Frontal cortex (tissue), 4 donors: ENCODE measurements at places on chromosomes 12 and 14. TPM values are rescaled to one million over a fixed set of nuclear protein-coding genes. Genes with fewer than 3 reads are reported as not detected.

GRCh38 chr12:110373025-110373424 lies 30.5 kb downstream of the ANAPC7 start:
- no peak for DNase-seq

DNA sequence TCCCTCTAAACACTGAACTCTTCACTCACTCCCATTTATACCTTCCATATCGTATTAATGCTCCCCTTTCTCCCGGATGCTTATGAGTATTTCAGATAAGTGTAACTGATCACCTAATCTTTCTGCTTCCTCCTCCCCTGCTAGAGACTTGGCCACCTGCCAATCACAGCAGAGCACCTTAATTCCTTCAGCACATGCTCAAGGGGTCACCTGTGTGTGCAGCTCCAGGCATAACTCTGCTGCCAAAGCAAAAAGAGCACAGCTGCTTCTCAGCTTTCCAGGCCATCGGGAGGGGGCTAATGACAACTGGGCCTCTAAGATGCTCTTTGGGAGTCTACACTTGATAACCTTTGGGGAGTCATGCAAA lies 106.9 kb upstream of the DYRK2 start:
- DNase-seq, result no peak

Gene NEMF
- total RNA-seq, result 132 TPM

DNA sequence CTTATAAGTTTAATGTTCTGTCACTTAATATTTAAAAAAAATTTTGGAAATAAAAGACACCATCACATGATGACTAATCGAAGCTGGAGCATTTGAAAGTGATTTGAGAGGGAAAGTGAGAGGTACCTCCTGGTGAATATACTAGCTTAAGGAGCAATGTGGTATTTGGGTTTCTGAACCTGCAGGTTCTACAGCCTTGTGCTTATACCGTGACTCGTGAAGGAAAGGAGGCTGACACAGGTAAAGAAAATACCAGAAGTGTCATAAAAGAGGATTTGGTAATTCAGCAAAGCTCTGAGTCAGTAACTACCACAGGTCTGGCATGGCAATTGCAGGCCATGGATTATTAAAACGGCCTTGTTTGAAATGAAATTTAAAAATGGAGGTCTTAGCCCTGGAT lies 151.0 kb downstream of the SLC38A4 start:
- no peak for DNase-seq

Gene SLC24A4
- total RNA-seq, result 0.41 TPM

GRCh38 chr12:51381226-51382079 lies 9.8 kb downstream of the GALNT6 start:
- DNase-seq, result no peak

- DNase-seq, result no peak
Measured at GRCh38 chr12:27434673-27435565, 11.6 kb upstream of the SMCO2 start.

- DNase-seq, result no peak
Measured at GRCh38 chr14:100306998-100307765, 938 bp upstream of the SLC25A29 start.

Gene KRT85
- total RNA-seq, result not detected

GRCh38 chr12:113317122-113317521 lies 17.8 kb downstream of the SLC8B1 start:
- DNase-seq, result no peak

GRCh38 chr14:56217380-56218045 lies 99.3 kb downstream of the PELI2 start:
- DNase-seq, result no peak

GRCh38 chr12:132743831-132744230 lies 17.8 kb downstream of the ANKLE2 start:
- no peak for DNase-seq

Gene SCAF11
- 52.6 TPM for total RNA-seq

Gene LARP4
- total RNA-seq, result 68.5 TPM

Gene KHNYN
- 13.9 TPM for total RNA-seq

Gene TAS2R31
- total RNA-seq, result 7.3 TPM
